ENCODE measurements at places on chromosomes 3 and 15.

DNA sequence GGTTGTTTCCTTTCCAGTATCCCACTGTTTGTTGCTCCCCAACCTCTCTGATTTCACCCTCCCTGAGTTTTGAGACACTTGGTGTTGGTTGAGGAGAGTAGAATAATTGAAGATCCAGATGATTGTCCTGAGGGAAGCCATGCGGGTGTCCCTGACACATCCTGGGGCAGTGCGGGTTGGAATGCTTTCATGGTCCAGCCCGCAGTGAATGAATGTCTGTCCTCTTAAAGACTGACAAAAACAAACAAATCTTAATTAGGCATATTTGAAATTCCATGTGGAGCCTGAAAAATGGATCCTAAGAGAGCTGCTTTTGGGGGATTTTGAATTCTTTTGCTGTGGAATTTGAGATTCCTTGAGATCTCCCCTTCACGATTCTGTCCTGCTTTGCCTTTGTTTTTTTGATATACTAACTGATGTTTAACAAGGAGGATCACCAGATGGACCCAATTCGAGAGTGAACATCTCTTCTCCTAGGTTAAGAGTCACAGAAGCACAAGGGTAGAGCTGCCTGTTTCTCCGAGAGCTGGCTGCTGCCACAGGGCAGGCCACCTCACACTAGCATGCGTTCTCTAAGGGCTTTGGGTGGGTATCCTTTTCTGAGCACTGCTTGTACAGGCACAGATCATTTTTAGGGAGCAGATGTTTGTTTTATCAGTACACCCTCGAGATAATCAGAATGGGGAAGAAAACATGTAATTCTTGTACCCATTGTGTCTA lies 47.4 kb downstream of the GPR171 start:
- DNase-seq = no peak

DNA sequence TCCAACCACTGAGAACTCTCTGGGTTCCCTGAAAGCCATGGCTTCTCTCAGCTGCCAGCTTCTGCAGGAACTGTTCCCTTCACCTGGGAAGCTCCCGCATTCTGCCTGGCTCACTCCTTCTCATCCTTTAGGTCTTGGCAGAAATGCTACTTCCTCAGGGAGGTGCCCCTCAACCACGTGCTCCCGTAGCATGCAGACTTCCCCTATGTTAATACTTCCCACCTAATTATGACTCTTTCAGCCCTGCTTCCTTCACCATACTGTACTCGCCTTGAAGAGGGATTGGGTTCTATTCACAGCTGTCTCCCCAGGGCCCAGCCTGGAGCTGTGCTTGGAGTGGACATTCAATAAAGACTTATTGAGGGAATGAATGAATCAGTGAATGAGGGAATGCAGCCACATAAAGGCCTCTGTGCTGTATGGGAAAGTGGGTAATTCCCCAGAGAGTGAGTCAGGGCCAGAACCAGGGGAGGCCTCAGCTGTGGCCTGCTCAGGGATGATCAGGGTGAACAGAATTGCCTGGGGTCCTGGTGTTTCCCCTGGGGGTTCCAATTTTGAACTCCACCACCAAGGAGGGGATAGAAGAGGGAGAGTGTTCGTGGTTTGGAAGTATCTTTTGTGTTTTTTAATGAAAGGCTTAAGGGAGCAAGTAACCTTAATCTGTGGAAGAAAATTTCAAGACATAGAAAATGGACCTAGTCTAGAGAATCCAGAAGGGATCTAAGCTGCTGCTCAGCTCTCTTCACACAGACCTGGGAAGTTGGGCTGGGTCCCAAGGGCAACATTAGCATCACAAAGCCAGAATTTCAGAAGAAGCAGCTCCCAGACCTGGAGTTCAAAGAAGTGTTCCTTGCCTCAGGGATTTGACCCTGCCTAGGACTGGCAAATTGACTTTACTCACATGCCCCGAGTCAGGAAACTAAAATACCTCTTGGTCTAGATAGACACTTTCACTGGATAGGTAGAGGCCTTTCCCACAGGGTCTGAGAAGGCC lies 14.6 kb upstream of the FAM107A start:
- DNase-seq = no peak

DNA sequence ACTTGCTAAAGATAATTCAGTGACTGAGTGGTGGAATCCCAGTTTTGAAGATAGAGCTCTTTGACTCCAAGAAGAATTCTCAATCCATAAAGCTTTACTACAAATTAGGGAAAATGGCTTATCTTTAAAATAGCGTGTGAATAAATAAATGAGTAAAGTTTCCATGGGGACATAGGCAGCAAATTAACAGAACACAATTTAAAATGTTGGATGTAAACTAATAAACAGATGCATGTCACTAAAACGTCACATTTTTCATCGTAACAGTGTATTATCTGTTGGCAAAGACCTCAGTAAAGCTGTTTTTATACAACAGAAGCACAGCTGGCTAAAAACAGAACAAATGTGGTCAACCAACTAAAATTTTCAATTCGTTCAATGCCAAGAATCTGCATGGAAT lies 913.9 kb upstream of the CFAP20DC start:
- DNase-seq = no peak

GRCh38 chr3:123423031-123423430 lies 25.9 kb downstream of the ADCY5 start:
- DNase-seq = no peak

DNA sequence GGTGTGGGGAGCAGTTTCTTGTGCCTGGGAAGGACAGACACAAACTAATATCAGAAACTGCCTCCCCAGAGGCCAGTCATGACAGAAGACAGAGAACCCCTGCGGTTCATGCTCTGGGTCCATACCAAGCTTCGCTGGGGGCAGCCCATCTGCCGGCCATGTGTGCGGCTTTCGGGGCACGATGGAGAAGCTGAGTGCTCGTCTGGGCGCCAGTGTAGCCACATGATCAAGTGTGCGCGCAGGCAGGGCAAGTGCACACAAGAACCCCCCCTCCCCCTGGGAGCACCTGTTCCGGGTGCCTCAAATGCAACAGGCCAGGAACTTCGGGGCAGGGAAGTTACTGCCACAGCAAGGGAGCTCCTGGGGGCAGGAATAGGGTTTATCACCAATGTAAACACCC lies 1.8 kb downstream of the ADAMTS17 start:
- DNase-seq = no peak

DNA sequence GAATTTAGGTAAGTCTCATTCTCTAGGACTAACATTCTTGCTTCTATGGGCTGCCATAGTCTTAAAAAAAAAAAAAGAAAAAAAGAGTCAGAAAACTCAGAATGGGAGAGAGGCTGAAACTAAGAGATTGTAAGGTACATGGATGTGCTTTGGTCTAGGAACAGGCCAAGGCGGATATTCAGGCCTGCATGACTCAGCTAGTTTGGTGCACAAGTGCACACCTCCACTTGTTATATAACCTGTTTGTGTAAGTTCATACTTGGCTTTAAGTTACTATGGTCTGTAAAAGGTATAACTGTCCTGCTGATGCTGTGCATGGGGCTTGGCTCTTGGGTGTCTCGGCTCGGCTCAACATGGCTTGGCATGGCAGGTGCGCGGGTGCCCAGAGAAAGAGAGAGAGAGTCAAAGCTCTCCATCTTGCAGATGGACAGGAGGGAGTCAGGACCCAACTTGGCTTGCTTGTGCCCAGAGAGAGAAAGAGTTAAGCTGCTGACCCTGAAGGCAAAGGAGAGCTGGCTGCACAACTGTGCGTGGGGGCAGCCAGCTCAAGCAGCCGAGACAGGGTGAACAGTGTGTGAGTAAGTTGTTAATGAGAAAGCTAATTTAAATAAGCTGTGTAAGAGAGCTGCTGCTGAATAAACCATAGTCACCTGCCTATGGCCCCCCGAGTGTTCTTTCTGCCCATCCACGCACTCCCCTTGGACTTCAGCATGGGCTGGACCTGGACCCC lies 31.4 kb upstream of the CHRNB4 start:
- DNase-seq = no peak

DNA sequence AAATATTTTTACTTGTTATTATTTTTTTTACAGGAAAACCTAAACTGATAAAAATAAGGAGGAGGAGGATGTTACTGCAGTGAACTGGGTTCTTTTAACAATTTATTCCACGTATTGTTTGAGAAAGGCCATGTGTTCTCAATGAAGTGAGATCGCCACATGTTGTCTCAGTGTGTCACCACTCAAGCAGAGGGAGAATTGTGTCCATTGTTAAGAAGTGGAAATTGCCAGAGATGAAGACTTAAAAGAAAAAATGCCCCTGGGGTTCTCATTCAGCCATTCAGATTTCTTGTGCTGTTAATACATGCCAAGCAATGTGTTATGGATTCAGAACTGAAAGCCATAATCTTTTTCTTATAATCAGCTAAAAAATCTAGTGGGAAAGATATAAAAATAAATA lies 297.1 kb downstream of the NSUN3 start:
- DNase-seq = no peak

DNA sequence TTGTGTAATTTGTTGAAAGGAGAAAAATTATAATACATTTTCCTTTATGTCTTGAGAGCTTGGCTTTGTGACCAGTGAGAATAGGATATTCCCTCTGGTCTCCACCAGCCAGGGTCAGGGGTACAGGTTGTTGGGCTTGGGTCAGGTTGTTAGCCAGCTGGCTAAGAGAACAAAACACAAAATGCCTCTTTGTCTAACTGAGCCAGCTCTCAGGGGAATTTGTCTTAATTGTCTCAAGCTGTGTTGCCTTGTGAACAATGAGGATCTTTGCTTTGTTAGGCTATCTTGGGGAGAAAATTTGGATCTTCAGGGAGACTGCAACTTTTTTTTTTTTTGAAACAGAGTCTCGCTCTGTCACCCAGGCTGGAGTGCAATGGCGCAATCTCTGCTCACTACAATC lies 17.7 kb upstream of the GK5 start:
- no peak for DNase-seq

GRCh38 chr3:78368636-78369345 lies 1328.9 kb downstream of the ROBO2 start:
- no peak for DNase-seq

- DNase-seq = peak; percentile 66
Observed at GRCh38 chr3:77038468-77038929, 1.4 kb upstream of the ROBO2 start.

- no peak for DNase-seq
Observed at GRCh38 chr3:159293493-159293892, 491.6 kb downstream of the MFSD1 start.

DNA sequence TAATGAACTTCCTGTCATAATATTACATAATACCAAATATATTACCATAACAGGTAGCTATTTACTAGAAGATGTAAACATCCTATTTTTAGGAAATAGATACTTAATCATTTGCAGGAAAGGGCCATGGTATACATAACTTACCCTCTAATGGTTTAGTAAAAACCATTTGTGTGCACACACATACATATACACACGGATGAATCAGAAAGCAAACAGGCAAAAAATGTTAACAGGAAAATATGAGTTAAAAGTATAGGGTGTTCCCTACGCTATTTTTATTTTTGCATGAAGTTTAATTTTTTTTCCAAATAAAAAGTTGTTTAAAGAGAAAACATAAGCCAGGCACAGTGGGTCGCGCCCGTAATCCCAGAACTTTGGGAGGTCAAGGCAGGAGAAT lies 34.6 kb downstream of the FAM174B start:
- no peak for DNase-seq

DNA sequence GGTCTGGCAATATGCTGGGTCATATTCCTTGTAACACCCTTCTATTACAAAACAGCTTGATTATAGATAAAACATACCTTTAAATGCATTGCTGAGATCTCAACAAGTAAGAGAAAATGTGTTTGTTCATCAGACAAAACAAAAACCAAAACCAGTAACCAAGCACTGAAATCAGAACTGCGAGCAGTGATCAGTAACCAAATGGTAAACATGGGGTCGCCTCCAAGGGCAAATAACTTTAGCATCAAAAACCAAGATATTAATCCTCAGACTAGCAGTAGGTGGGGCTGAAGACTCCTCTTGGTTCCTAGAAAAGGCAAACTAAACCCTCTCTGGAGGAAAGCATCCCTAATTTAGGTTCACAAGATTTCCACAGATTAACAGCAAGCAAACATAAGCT lies 6.6 kb upstream of the HESX1 start:
- no peak for DNase-seq

- DNase-seq = no peak
Observed at GRCh38 chr3:39267631-39268548, 11.9 kb downstream of the CX3CR1 start.

Data from NCI-H187 (cell line).